ENCODE measurements at places on chromosomes 1 and 21.

GRCh38 chr1:227987181-227987580 lies 19.6 kb upstream of the WNT3A start:
- DNase-seq, result no peak

DNA sequence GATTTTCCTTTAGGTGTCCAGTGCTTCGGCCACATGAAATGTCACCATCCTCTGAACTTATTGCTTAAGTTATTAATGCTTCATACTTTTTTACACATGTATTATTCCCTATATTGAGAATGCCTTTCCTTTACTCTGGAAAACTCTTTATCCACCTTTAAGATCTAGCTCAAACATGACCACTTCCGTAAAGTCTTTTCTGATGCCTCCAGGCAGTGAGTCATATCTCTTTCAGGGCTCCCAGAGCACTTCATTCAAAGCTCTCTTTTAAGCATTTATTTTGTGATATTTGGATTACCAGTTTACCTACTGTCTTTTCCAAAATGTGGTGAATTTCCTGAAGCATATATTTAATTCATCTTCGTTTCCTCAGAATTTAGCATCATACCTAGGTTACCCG lies 178.9 kb downstream of the HS2ST1 start:
- DNase-seq, result peak; percentile 23

- no peak for DNase-seq
Observed at GRCh38 chr1:8349961-8350360, 32.0 kb downstream of the SLC45A1 start.

DNA sequence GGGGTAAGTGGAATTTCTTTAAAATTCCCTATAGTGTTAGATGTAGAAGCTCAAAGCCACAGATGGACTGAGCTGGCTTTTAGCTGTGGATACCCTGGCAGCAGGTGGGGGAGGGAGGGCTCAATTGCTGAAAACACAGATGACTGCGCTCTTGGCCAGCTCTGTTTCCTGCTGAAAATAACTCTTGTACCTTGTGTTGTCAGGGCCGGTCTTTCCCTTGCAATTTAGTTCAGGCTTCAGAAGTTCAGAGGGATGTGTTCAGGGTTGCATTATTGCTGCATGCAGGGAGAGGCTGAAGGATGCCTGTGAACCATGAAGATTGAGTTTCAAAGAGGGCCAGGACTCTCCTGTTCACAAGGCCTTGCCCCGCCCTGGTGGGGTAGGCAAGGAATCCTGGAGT lies 58.1 kb upstream of the GCLM start:
- peak; percentile 42 for DNase-seq

DNA sequence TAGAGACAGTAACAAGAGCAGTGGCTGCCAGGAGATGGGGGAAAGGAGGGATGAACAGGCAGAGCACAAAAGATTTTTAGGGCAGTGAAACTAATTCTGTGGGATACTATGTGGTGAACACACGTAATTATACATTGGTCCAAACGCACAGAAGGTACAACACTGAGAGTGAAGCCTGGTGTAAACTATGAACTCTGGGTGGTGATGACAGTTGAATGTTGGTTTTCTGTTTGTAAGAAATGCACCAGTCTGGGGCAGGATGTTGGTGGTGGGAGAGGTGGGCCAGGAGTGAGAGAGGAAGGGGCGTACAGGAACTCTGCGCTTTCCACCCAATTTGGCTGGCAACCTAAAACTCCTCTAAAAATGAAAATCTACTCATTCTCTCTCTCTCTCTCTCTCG lies 50.2 kb upstream of the TIAM1 start:
- DNase-seq, result no peak

GRCh38 chr1:155360051-155360450 lies 39.4 kb downstream of the RUSC1 start:
- DNase-seq, result no peak

DNA sequence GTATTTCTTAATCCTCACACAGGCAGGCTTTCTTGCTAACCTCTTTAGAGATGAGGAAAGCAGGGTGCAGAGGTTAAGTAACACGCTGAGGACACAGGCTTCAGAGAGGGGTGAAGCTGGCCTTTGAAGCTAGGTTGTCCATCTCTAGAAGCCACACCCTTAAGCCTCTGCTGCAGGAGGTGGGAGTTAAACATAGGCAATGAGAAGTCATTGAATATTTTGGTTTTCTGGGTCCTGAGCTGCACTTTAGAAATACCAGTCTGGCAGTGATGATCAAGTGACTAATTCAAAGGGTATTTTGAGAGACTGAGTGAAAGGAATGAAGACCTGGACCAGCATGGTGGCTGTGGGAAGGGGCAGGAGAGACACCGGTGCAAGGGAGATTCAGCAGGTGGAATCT lies 9.9 kb downstream of the KCNJ15 start:
- no peak for DNase-seq

GRCh38 chr1:66043186-66043585 lies 250.5 kb downstream of the PDE4B start:
- no peak for DNase-seq

DNA sequence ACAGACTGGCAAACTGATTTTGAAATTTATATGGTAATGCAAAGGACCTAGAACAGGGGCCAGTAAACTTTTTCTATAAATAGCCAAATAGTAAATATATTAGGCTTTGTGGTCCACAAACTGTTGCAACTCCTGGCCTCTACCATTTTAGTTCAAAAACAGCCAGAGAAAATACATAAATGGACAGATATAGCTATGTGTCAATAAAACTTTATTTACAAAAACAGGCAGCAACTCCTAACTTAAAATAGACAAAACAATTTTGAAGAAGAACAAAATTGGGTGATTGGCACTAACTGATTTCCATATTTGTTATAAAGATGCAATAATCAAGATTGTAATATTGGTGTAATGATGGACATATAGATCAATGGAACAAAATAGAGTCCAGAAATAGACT lies 6.7 kb upstream of the TRAF5 start:
- DNase-seq, result no peak

DNA sequence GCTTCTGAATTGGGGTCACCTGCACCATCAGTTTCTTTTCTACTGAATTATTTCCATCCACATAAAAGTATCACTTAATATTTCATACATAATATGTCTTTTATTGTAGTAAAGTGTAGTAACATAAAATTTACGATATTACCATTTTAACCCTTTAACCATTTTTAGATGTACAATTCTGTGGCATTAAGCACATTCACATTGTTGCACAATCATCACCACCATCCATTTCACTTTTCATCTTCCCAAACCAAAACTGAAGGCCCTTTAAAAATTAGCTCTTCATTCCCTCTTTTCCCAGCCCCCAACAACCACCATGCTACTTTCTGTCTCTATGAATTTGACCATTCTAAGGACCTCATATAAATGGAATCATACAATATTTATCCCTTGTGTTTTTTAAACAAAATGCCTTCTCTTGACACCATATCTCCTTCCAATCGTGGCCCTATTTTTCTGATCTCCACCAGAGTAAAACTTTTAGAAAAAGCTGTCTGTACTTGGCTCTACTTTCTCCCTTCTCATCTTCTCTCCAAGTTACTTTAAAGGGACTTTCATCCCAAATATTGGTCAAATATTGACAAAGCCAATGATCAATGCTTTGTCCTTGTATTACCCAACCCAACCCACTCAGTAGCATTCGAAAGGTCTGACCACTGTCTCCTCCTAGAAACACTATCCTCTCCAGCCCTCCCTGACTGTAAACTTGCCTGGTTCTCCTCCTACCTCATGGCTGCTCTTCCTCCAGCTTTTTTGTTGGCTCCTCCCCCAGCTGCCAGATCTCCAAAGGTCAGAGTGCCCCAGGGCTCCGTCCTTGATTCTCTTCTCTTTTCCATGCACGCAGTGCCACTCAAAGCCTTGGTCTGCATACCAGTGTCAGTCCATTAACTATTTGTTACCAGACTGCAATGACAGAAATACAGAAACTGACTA lies 44.7 kb downstream of the SLC30A10 start:
- no peak for DNase-seq

- no peak for DNase-seq
Observed at GRCh38 chr21:31520561-31521098, 138.9 kb upstream of the SOD1 start.

DNA sequence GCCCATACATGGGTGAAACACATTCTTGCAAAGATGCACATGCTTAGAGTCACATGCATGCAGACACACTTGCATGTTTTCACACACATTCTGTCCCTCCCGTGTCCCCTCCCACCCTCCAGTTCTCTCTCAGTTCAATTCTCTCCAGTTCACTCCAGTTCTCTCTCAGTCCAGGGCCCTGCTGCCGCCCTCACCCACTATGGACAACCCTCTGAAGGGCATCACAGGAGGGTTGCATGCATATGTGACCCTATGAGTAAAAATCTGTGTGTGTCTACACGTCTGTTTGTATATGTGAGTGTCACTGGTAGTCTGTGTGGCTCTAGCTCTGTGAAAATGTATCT lies 21.8 kb upstream of the ADGRB2 start:
- DNase-seq, result no peak

DNA sequence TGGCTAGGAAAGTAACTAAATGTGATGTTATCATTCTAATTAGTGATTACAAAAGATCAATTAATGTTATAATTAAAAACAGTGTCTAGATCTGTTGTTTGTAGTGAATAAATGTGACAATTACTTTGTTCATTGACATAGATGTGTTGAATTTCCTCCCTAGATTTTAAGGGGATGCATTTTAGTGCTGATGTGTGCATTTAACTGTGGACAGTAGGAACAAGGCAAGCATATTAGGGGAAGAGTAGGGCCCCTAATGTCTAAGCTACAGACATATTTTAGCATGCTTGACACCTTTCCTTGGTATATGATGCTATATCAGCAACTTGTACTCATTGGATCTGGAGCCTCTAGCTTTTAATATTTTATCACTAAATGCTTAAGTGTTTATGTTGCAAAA lies 48.9 kb downstream of the NFIA start:
- no peak for DNase-seq

DNA sequence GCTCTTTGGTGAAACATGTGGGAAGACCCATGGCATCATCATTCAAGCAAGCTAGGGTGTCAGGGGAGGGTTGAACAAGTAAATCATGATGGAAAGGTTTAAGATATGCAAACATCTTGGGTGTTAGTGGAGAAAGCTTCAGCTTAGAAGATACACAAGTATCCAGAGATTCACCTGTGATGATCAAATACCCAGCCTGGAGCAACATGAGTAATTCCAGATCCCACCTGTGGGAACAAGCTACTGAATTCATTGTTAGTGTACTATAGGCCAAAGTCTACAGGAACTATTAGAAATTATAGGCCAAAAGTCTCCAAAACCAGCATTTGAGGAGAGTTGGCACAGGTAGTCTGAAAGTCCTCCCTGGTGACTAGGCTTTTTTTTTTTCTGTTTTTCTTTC lies 499.9 kb downstream of the NUF2 start:
- DNase-seq, result no peak

- no peak for DNase-seq
Observed at GRCh38 chr1:205678286-205679111, 1.8 kb downstream of the SLC45A3 start.

DNA sequence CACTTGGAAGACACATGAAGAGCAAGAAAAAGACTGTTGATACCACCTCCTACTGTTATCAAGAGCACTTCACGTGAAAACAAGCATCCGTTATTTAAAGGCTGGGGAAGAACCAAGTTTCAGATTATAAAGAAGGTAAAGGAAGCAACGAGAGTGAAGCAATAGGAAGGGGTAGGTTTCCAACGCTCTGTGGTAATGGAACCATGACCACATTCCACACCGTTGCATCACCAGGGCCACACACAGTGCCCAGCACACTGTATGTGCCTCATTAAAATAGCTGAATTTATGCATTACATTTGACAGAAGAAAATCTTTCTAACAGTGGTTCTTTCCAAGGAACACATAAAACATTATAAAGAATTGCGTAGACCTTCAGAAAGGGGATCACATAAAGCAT lies 435.8 kb downstream of the MRPL39 start:
- DNase-seq, result no peak

GRCh38 chr1:239989990-239990389 lies 101.7 kb upstream of the FMN2 start:
- DNase-seq, result no peak

GRCh38 chr21:21057349-21058062 lies 59.3 kb downstream of the NCAM2 start:
- DNase-seq, result no peak

DNA sequence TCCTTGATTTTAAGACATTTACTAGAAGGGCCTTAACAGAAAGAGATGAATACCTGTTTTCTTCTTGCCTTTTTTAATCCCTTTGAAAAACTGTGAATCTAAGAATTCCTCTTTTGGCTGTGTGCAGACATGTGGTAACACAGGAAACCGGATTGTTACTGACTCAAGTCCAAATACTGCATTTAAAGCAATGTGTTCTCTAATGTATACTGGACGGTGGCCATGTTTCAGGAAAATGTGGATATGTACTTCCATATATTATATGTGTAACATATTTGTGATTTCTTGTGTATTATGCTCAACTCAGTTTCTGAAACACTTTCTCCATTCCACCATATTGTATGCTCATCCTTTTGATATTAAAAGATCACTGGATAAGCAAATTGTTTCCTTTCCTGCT lies 185.1 kb downstream of the LRRC7 start:
- no peak for DNase-seq

- no peak for DNase-seq
Observed at GRCh38 chr1:32333251-32333963, 2.6 kb downstream of the MARCKSL1 start.

DNA sequence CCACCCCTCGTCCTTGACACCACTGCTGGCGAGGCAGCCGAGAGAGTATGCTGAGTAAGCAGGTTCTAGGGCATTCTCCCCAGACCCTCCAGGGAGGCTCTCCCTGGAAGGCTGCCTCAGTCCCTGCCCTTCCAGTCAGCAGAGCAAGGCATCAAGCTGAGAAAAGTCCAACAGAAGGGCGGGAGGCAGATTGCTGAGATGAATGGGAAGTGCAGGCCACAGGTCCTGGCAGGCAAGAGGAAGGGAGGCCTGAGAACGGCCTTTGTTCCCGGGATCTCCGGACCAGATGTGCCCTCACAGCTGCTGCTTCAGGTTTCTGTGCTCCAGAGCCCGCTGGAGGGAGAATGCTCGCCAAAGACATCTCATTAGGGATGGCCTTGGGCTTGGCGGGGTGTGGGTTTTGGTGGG lies 270.0 kb upstream of the VAMP3 start:
- DNase-seq, result no peak

DNA sequence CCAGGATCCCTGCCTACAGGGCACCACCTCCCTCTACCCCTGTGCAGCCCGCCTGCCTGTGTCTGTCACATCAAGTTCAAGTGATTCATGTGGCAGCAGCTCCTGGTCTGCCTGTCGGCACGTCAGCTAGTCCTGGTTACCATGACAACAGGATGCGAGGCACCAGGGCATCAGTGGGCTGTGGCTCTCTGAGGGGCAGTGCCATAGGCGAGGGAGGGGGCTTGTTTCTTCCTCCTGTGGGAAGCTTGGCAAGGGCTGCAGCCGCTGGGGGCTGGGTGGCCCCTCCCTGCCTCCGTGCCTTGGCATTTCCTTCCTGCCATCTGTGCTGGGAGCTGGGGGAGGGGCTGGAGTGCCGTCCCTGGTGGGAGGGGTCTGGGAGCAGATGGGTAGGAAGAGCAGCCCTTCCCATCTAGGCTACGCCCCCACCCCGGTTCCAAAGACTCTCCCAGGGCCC lies 43.1 kb downstream of the FOXO6 start:
- peak; percentile 62 for DNase-seq

- DNase-seq, result peak; percentile 89
Observed at GRCh38 chr1:93846206-93846991, 32.6 kb downstream of the DNTTIP2 start.

- DNase-seq, result no peak
Observed at GRCh38 chr1:17272646-17273045, 23.7 kb downstream of the PADI3 start.
